ENCODE measurements at places on chromosomes 4 and X. TPM values are rescaled to one million over a fixed set of nuclear protein-coding genes. Genes with fewer than 3 reads are reported as not detected.

DNA sequence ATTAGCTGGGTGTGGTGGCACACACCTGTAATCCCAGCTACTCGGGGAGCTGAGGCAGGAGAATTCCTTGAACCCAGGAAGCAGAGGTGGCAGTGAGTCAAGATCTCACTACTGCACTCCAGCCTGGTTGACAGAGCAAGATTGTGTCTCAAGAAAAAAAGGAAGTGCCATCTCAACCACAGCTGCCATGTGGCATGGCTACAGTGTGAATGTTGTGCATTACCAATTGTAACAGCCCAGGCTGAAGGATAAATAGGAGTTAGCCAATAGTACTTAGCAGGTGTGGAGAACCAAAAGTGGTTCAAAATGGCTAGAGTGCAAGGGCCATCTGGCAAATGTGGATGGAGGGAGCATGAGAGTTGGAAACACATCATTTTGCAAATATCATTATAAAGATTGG lies 28.9 kb downstream of the SLC25A5 start:
- H3K36me3 ChIP-seq: no peaks in the 10 kb centered on the region
- H3K27me3 ChIP-seq: no peaks in the 10 kb centered on the region
- no peak overlapping the region for H3K4me3 ChIP-seq
- no peak overlapping the region for H3K27ac ChIP-seq
- no peak for DNase-seq

DNA sequence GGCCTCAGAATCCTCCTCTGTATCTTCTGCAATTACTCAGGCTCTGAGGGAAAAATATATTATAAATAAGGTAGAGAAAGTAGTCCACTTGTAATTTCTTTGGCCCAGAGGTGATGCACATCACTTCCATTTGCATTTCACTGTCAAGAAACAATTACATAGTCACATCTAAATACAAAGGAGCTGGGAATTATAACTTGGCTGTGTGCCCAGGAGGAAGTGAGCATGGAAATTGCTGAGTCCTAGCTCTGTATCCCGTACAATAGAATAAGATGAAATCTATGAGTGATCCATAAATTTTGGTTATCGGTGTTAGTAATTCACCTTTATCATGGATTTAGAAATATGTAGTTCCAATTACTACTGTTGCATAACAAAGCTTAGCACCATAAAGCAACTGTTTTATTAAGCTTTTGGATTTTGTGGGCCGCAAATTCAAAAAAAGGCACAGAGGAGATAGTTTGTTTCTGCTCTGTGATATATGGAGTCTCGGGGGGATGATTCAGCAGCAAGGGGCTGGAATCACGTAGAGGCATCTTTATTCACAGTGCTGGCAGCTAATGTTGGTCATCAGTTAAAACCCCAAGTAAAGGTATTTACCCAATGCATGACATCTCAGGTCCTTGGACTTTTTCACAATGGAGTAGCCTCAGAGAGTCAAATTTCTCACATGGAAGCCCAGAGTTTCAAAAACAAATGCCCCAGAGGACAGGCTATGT lies 241.4 kb upstream of the GALNT7 start:
- H3K36me3 ChIP-seq: no peaks in the 10 kb centered on the region
- DNase-seq: no peak
- no peaks in the 10 kb centered on the region for H3K27me3 ChIP-seq
- H3K27ac ChIP-seq: no peak overlapping the region

DNA sequence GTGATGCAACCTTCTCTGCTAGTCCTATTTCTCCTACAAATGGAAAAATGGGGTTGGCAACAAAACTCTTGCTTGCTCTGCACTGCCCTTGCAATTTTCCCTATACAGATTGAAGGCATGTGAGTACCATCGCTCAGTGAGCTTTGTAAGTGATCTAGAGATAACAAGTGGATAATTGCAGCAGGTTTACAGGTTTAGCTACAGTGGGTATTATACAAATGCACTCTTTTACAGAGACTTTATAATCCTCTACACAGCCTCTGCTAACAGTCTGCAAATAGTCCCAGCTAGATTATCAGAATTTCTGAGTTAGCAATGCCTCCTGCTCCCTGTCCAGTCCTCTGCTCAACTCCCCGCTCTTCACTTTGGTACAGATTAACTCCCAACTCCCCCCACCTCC lies 11.1 kb downstream of the LEF1 start:
- H3K27ac ChIP-seq: no peak overlapping the region
- no peak overlapping the region for H3K4me3 ChIP-seq
- no peaks in the 10 kb centered on the region for H3K4me1 ChIP-seq
- no peaks in the 10 kb centered on the region for H3K27me3 ChIP-seq
- no peaks in the 10 kb centered on the region for H3K36me3 ChIP-seq

GRCh38 chrX:11242704-11243103 lies 50.5 kb upstream of the AMELX start:
- no peaks in the 10 kb centered on the region for H3K36me3 ChIP-seq
- no peaks in the 10 kb centered on the region for H3K27me3 ChIP-seq
- H3K27ac ChIP-seq: no peak overlapping the region
- no peak overlapping the region for H3K4me3 ChIP-seq

DNA sequence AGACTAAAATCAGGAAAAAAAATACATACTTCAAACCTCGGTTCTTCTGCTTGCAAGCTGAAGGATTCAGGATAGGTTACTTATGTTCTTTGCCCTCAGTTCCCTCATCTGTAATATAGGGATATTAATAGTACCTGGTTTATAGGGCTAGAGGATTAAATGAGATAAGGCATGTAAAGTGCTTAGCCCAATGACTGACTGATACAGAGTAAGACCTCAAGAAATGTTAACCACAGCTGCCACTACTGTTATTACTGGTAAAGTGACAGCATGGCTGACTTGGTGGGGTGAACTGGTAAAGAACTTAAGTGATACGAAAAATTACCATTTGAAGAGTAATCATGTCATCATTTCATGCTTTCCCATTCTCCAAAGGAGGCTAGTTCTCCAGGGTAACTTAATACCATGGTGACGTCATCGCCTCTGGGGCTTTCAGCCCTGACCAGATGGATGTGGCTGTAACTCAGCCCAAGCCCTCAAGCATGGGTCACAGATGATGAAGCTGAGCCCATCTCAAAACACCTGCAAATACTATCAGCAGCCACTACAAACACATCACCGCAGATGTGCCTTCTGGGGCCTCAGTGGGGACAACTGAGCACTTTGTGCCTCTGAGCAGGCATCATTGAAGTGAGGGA lies 44.5 kb upstream of the SCML1 start:
- no peaks in the 10 kb centered on the region for H3K36me3 ChIP-seq
- no peak for DNase-seq
- H3K27me3 ChIP-seq: no peaks in the 10 kb centered on the region

DNA sequence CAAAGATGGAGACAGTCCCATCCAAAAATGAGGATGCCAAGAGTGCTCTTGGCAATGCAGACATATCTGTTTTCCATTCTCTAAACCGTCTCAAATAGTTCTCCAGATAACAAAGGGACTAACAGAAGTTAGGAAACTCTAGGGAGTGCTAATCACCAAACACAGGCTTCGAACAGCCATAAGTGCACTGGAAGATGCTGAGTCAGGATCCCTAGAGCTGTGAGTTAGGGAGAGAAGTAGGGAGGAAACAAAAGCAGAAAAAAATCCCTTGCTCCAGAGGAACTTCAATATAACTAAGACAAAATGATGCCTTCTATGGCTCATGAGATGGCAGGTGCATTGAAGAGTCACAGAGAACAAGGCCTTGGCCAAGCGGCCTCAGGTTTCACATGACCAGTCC lies 251.0 kb upstream of the PPARGC1A start:
- no peak overlapping the region for H3K27ac ChIP-seq
- no peaks in the 10 kb centered on the region for H3K36me3 ChIP-seq
- no peak for DNase-seq
- no peak overlapping the region for H3K4me3 ChIP-seq
- peaks cover 23% of the 10 kb centered on the region for H3K4me1 ChIP-seq

NR3C2 gene
- 0.46 TPM for total RNA-seq

ARHGEF38 gene
- not detected for total RNA-seq

TLR6 gene
- total RNA-seq: 0.52 TPM

AWAT2 gene
- not detected for total RNA-seq
